Stimulated activated CD8-positive, alpha-beta memory T cell treated with anti-CD3 and anti-CD28 coated beads, Interleukin-15, amount 100 ng/mL, for 48 hours (primary cell): ENCODE measurements at places on chromosomes 11 and 22.

GRCh38 chr22:26399289-26399688 lies 29.8 kb upstream of the ASPHD2 start:
- DNase-seq, result no peak

DNA sequence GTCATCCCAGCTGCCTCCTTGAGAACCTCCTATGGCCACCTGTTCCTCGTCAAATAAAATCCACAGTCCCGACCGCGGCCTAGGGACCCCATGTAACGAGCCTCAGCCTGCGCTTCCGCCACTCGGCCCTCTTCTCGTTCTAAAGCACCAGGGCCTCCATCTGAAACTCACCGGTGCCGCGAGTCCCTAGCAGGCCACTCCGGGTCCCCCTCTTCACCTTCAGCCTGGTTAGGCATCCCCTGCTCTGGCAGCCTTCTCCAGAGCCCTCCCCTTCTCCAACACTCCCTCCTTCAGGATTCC lies 2.4 kb upstream of the SSTR3 start:
- DNase-seq, result no peak

GRCh38 chr22:38984224-38984623 lies 2.1 kb downstream of the APOBEC3B start:
- DNase-seq, result no peak

DNA sequence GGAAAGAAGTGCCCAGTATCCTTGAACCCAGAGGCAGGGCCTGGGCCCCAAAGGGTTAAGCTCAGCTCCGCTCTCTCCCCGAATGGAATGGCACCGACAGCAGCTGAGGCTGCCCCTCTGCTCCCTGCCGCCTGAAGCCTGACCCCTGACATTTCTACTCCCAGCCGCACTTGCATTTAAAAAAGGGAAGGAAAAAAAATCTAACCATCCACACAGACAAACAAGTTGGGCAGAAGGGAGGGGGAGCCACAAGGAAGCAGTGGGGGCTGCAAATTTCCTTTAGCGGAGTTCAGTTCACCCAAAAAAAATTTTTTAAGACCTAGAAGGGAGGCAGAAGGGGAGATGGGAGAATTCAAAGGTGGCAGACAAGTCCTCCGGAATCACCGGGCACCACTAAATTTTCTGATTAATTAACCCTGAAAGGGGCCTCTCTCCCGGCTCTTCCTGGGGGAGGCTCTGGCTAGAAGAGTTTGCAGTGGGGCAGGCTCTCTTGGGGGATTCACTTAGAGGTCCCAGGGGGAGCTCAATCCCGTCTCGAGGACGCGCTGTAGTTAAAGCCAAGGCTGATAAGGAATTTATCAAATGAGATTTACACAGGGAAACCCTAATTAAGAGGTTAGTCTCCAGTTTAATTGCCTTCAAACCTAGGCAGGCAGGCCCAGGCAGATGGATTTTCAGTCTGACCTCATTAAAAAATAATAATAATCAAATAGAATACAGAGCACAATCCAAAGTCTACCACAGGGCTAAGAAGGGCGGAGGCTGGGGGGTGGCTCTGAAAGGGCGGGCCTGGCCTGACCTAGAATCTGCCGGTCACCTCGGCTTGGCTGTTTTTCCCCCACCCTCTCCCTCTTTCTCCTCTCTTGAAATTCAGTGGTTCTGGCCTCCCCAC lies 25.6 kb downstream of the MN1 start:
- no peak for DNase-seq

- DNase-seq, result no peak
Measured at GRCh38 chr11:76073724-76074123, 132.6 kb downstream of the WNT11 start.

DNA sequence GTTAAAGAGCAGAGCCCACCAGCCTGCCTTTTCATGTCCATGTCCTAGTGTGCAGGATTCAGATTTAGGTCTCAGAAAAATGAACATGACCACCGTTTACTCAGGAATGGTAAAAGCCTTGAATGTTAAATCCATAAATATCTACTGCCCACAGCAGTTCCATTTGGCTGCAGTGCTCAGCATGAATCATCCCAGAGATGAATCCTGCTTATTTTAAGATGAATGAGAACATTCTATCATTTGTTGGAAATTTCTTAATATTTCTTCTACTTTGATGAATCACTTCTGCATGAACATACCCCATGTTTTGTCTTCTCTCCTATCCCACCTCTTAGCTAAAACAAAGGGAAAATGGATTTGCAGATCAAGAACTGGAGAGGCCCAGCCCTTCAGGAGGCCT lies 47.5 kb upstream of the AQP11 start:
- no peak for DNase-seq

GRCh38 chr11:2525166-2525861 lies 80.5 kb downstream of the KCNQ1 start:
- no peak for DNase-seq

GRCh38 chr22:31126128-31126868 lies 3.5 kb downstream of the INPP5J start:
- no peak for DNase-seq

- DNase-seq, result no peak
Measured at GRCh38 chr11:126111458-126112116, 48.9 kb upstream of the CDON start.

GRCh38 chr11:102144357-102145355 lies 34.4 kb downstream of the YAP1 start:
- DNase-seq, result no peak

- no peak for DNase-seq
Measured at GRCh38 chr11:96865020-96865419, 475.2 kb downstream of the JRKL start.

GRCh38 chr11:45391168-45391850 lies 105.2 kb upstream of the SYT13 start:
- no peak for DNase-seq

GRCh38 chr11:103683576-103683975 lies 352.9 kb upstream of the DDI1 start:
- DNase-seq, result no peak

DNA sequence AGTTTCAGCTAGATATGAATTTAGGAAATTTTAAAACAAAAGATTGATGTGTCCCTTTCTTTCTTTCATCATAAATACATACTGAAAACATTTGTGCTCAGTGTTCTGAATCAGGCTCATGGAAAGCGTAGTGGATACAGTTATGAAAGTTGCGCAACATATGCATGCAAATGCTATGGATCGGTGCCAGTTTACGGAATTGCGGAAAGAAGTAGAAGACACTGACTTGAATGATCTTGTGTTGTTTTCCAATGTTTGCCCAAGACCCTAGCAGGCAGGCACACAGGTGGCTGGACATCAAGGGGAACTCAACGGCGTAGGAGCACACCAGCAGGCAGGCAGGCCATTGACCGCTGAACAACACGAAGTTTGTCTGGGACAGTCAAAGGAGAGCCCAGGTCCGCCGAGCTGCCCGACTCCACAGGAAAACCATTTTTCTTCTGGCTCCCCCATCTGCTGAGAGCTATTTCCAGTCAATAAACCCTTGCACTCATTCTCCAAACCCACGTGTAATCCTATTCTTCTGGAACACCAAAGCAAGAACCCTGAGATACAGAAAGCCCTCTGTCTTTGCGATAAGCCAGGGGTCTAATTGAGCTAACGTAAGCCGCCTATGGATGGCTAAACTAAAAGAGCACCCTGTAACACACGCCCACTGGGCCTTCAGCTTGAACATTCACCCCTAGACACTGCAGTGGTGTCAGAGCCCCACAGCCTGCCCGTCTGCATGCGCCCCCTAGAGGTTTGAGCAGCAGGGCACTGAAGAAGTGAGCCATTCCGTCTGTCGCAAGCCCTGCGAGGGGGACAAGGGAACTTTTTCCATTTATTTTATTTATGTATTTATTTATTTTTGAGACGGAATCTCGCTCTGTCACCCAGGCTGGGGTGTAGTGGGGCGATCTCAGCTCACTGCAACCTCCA lies 7.4 kb upstream of the BIRC3 start:
- DNase-seq, result no peak

- DNase-seq, result no peak
Measured at GRCh38 chr11:71330349-71330748, 78.0 kb upstream of the SHANK2 start.

GRCh38 chr22:33272871-33273270 lies 214.7 kb upstream of the SYN3 start:
- no peak for DNase-seq

DNA sequence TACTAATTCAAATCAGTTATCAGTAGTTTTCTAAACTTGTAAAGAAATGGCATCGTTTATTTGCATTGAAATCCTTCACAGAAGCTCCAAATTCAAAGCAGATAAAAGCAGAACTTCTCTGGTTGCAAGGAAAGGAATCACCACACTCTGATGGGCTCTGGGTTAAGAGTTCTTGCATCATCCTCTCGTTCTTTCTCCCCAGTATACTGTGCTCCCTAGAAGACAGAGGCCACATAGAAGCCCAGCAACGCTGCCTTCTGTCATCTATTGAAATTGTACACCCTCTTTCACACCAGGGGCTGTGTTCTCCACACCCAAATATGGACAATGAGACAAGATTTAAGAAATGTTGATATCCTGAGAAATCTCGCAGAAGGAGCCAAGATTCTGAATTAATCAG lies 29.3 kb downstream of the FAT3 start:
- no peak for DNase-seq

GRCh38 chr11:85947431-85948272 lies 92.5 kb downstream of the CCDC83 start:
- peak; percentile 25 for DNase-seq

- no peak for DNase-seq
Measured at GRCh38 chr11:2677127-2677526, 22.7 kb downstream of the KCNQ1OT1 start.

GRCh38 chr11:841981-842369 lies 354 bp downstream of the POLR2L start:
- no peak for DNase-seq

- no peak for DNase-seq
Measured at GRCh38 chr22:22362936-22363335, 118.3 kb downstream of the VPREB1 start.
